Bronchial epithelial cell (primary cell): ENCODE measurements at places on chromosomes 1 and 21. TPM values are rescaled to one million over a fixed set of nuclear protein-coding genes. Genes with fewer than 3 reads are reported as not detected.

Gene MAN1A2
- 44.0 and 49.8 TPM in 2 replicates for total RNA-seq

Gene C1orf50
- total RNA-seq, result 3.8 and 9.0 TPM in 2 replicates

Gene SH2D5
- 32.6 and 55.3 TPM in 2 replicates for total RNA-seq

Gene WNT2B
- total RNA-seq, result 0.53 and 1.9 TPM in 2 replicates

Gene SYNC
- total RNA-seq, result 3.4 and 7.6 TPM in 2 replicates
